ENCODE measurements at places on chromosomes 7 and 10.
A peak's percentile ranks its signal among the peaks of the same experiment; 100 is the strongest.

DNA sequence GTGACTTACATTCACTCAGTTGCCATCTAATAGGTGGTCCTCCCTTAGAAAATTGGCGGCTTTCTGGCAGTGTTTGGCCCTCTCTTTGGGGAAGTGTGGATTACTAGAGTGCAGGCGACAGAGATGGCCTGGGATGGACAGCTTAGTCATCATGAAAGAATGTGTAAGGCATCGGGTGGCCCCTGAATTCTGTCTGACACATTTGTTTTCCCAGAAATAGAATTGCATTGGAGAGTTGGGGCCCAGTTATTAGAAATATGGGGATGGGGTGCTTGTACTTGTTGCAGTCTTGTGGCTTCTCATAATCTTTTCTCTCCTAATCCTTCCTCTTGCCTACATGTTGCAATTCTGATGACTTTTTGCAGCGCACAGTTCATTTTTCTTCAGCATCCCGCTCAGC, 13.8 kb downstream of the TCF7L2 start:
- DNase-seq = peak; percentile 80

GRCh38 chr7:25124465-25125136, 459 bp downstream of the CYCS start:
- peak; percentile 8 for DNase-seq

GRCh38 chr10:93816123-93816747, 58.5 kb downstream of the LGI1 start:
- peak; percentile 75 for DNase-seq

DNA sequence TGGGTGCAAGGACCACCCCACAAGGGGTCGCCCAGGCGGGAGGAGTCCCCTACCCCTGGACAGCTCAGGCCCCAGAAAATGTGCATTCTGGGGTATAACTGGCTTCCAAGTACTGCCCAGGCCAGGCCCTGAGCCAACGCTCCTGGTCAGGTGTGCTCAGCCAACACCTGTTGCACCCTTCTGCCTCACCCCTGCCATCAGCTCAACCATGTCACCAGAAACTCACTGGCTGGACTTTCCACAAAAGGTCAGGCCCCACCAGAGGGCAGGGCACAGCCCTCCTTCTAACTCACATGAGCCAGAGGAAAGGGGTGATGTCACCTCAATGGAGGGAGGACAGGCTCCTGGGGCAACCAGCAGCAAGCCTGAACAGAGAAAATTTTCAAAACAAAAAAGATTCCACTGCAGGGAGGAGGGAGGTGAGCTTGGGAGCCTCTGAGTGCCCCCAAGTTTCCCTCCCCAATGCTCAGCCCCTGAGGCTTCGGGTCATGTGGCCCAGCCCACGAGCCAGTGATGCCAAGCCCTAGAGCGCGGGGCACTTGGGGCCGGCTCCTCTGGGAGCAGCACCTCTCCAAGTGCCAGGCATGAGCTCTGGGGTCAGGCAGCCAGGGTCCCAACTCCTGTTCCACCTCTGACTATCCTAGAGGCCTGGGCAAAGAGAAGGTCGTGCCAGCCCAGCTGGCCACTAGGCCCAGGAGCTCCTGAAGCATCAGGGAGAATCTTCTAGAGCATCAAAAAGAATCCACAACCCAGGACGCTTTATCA, 2.2 kb downstream of the OGDHL start:
- DNase-seq = no peak

DNA sequence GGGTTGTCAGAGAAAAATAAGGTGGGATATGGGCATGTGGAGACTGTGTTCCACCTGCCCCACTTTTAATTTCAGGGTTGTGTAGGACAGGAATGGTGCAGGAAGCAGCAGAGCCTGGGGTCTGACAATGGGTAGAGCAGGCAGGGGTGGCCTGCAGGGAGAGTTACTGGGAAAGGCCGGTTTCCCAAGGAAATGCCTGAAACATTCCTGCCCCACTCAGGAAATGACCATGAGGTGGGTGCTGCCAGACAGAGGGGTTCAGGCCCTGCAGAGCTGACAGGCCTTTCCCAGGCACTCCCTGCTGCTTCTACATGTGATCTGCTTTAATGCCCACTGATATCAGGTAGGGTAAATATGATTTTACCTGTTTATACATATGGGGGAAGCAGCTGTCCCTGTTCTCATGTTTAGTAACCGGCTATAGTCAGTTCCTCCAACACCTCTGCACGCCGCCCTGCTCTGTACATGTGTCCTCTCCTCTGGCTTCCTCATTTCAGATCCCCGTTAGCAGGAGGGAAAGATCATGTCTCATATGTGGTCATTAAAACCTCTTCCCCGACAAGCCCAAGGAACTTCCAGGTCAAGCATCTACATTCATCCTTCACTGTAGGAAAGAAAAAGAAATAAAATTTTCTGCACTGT, 118.6 kb upstream of the PRSS58 start:
- DNase-seq = no peak

DNA sequence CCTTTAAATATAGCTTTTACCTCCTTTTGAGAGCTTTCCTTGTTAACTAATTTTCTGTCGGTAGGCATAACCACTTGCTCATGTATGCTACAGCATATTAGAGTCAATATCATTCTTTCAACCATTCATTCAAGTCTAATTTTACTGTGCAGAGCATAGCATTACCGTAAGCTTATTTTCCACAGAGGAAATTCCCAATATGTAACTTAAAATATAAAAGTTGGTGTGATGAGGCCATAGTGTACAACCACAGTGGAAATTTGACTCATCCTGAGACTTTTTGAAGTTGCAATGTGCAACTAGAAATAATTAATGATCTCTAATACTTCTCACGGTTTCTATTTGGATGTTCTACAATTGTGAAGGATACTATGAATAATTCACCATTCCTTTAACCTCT, 80.6 kb upstream of the KLF6 start:
- no peak for DNase-seq

DNA sequence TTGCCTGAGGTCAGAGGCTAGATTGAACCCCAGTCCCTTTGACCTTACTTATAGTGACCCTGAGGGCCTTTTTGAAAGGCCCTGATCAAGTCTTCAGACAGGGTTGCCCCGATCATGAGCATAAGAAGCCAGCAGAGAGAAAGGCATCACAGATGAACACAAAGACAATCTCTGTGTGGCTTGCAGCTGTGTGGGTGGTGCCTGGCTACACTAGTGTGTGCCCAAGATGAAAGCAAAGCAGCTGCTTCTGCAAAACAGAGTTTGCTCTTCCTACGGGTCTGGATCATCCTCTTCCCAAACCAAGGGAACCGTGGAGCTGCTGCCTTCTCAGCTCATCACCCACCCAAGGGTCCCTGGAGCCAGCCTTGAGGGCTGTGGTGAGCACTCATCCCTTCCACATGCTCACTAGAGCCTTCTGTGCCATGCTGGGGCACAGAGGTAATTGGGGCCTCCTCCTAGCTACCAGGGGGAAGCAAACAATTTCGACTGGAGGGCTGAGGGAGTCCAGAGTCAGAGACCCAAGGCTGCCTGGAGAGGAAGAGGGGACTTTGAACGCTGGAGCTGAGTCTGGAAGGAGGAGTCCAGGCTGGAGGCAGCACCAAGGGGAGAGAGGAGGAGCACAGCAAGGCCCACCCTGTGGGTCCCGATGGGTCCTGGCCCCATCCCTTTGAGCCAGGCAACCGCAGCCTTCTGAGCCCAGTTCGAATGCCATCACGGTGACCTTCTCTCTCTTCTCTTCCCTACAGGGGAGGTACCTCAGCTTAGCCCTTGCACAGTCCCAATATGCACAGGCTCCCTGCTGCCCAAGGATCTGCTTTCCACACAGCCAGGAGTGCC, 42.3 kb downstream of the ANTXRL start:
- no peak for DNase-seq

DNA sequence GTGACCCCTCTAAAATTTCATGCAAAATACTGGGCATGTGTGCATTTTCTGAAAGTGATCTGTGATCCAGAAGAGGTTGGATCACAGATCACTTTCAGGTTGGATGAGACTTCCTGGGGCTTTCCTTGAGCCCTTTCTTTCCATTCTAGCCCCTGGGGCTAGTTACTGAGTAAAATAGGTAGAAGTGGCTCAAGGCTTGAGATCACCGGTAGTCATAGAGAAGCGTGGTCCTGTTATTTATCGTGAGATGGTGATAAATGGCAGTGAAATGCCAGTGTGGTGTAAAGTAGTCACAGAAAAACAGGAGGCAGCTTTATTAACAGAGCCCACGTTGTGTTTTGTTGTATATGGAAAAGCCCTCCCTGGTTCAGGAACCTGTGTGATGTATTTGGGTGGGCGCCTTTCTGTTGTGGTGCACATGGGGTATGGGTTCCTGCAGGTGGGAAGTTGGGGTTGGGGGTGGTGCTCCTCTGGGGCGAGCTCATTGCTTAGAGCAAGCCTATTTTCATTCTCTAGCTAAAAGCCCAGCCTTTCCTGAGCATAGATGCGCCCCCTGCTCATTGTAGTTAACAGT, 34.0 kb upstream of the SH2D4B start:
- no peak for DNase-seq

GRCh38 chr10:101000915-101001658, 1.5 kb downstream of the LZTS2 start:
- DNase-seq = peak; percentile 78

DNA sequence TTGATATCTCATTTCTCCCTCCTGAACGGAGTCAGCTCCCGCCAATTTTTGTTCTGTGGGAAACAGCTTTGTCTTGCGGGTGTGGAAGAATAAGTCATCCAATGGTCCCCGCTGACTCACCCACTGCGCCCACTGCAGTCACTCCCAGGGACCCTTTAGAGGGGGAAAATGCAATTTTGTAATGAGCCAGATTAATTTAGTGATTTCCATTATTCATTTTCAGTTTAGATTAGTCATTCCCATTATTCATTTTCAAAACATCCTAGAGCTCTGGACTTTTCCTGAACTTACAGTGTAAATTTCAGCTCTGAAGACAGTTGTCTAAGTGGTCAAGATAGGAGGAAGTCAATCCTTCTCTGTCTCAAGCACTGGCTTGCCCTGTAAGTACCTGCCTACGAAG, 154.9 kb upstream of the TMEM72 start:
- DNase-seq = peak; percentile 93

- peak; percentile 73 for DNase-seq
These were observed 594.9 kb downstream of the INHBA start for GRCh38 chr7:41107938-41108448.

- DNase-seq = peak; percentile 16
These were observed 108.5 kb downstream of the CFTR start for GRCh38 chr7:117588352-117588794.

- DNase-seq = no peak
These were observed 280.8 kb upstream of the CDC14C start for GRCh38 chr7:48643431-48644013.

GRCh38 chr10:55146032-55146431, 345.0 kb upstream of the PCDH15 start:
- peak; percentile 50 for DNase-seq

DNA sequence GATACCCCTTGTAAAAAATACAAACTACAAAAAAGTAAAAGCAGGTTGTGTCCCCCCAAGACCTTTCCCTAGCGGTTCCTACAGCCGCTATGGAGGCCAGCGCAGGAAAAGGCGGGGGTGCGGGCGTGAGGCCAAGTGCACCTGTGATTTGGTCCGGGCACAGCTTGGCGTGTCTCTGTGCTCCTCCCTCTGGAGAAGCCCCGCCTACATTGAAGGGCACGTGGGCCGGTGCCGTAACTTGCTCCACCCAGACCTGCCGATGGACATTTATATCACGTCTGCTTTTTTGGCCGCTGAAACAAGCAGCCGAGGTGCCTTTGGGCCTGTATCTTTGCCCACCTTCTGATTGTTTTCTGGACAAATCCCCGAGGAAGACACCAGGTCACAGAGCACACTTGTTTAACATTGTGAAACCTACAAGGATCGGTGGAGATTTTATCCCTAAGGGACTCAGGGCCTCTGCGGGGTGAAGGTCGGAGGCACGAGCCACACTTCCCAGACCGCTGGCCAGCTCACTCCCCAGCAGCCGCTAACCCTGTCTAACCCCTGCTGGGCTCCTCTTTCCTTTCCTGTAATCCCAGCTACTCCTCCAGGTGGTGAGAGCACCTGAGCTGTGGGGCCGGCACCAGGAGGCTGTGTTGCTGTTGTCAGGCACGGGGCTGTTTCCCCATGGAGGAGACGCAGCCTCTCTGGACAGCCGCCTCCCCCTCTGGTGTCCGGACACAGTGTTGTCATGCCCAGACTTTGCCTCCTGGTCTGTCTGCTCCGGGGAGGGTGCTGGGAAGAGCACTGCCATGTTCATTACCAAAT, 18.8 kb upstream of the INPP5A start:
- no peak for DNase-seq

GRCh38 chr7:20404320-20404719, 73.6 kb downstream of the ITGB8 start:
- DNase-seq = no peak

DNA sequence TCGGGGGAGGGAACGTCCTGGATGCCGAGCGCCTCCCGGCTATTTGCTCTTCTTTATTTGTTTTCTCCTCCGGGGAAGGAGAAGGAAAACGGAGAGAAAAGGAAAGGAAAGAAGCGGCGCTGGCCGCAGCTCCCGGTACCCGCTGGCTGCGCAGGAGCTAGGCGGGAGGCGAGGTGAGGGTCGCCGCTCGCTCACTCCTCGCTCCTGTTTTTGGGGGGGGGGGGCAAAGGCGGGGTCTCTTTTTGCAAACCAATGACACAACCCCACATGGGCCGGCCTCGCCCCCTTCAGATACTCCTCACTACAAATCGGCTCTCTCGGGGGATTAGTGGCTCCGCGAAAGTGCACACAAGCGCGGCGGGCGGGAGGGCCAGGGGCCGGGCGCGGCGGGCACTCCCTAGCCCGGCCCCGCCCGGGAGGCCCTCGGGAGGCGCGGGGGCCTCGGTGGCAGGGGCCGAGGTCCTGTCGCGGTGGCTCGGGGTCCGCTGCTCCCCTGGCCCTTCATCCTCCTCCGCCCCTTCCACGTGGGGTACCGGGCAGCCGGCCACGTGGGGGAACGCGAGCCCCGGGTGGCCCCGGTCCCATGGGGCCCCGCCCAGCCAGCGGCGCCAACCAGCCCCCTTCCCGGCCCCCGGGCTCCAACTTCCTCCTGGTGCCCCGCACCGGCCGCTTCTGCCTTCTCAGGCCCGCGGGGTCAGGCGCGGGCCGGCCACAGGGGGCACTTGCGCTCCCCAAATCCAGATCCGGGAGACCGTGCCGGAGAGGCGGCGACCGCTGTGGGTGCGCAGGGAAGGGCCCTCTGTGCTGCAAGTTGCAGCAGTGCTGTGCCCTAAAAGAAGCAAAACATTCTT, 718 bp upstream of the CTBP2 start:
- peak; percentile 93 for DNase-seq

All from fibroblast of skin of right biceps (primary cell).